ENCODE measurements at places on chromosomes 11 and 22. TPM values are rescaled to one million over a fixed set of nuclear protein-coding genes. Genes with fewer than 3 reads are reported as not detected.
A peak's percentile ranks its signal among the peaks of the same experiment; 100 is the strongest.

- no peak overlapping the region for H3K4me3 ChIP-seq
- H3K4me1 ChIP-seq, result peaks cover 22% of the 10 kb centered on the region
- H3K27me3 ChIP-seq, result peaks cover 2% of the 10 kb centered on the region
- no peaks in the 10 kb centered on the region for H3K36me3 ChIP-seq
These were observed 686 bp downstream of the USP2 start for GRCh38 chr11:119380827-119381180.

DNA sequence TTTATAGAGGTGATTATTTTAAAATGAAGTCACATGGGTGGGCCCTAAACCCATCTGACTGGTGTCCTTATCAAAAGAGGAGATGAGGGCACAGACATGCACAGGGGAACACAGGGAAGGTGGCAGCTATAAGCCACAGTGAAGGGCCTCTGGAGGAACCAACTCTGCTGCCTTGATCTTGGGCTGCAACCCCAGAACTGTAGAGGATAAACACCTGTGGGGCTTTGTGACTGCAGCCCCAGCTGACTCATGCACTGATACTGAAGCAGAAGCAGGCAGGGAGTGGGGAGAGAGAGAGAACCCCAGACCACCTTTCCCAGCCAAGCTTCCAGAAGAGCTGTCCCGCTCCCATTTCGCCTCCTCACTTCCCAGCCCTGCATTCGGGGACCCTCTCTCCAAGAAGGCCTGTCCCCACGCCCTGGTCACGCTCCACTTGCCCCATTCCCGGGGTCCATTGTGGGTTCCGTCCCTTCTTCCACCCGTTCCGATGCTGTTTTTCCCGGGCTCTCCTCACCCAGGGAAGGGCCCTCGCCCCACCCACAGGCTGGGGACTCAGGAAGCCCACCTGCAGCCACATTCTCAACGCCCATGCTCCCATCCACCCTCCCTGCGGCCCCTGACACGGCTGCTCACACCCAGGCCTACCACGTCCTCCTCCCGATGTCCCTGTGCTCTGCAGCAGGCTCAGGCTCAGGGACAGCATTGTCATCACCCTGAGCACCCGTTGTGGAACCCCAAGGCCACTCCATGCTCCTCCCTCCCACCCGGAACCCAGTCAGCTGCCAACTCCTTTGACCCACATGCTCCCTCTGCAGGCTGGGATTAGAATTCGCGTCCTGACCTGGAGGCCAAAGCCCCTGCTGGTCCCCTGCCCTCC is 90.8 kb upstream of the SHANK2 start:
- H3K4me1 ChIP-seq, result peaks cover 11% of the 10 kb centered on the region
- H3K27ac ChIP-seq, result no peak overlapping the region
- H3K27me3 ChIP-seq, result peaks cover 17% of the 10 kb centered on the region
- H3K36me3 ChIP-seq, result no peaks in the 10 kb centered on the region

DNA sequence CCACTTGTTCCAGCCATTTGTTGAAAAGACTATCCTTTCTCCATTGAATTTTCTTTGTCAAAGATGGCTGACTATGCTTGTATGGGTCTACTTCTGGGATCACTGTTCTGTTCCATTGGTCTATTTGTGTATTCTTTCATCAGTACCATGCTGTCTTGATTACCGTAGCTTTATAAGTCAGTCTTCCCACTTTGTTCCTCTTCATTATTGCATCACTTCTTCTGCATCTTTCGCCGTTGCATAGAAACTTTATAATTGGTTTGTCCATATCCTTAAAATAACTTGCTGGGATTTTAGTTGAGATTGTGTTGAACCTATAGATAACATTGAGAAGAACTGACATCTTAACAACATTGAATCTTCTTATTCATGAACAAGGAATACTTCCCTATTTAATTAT is 598.8 kb downstream of the TBC1D22A start:
- DNase-seq, result no peak
- no peaks in the 10 kb centered on the region for H3K27me3 ChIP-seq
- no peak overlapping the region for H3K27ac ChIP-seq
- H3K4me3 ChIP-seq, result no peak overlapping the region
- H3K36me3 ChIP-seq, result no peaks in the 10 kb centered on the region
- H3K4me1 ChIP-seq, result no peaks in the 10 kb centered on the region

DNA sequence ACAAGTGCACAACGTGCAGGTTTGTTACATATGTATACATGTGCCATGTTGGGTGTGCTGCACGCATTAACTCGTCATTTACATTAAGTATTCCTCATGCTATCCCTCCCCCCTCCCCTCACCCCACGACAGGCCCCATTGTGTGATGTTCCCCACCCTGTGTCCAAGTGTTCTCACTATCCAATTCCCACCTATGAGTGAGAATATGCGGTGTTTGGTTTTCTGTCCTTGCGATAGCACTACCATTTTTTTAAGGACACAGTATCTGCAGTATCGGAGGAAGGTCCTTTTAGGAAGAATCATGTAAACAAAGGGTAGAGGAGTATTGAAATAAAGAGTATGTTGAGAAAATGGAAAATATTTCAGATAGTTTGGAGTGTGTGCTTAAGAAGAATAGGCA is 25.9 kb downstream of the PDE3B start:
- no peaks in the 10 kb centered on the region for H3K27me3 ChIP-seq
- H3K4me3 ChIP-seq, result no peak overlapping the region
- peaks cover 2% of the 10 kb centered on the region for H3K36me3 ChIP-seq
- no peak overlapping the region for H3K27ac ChIP-seq

DNA sequence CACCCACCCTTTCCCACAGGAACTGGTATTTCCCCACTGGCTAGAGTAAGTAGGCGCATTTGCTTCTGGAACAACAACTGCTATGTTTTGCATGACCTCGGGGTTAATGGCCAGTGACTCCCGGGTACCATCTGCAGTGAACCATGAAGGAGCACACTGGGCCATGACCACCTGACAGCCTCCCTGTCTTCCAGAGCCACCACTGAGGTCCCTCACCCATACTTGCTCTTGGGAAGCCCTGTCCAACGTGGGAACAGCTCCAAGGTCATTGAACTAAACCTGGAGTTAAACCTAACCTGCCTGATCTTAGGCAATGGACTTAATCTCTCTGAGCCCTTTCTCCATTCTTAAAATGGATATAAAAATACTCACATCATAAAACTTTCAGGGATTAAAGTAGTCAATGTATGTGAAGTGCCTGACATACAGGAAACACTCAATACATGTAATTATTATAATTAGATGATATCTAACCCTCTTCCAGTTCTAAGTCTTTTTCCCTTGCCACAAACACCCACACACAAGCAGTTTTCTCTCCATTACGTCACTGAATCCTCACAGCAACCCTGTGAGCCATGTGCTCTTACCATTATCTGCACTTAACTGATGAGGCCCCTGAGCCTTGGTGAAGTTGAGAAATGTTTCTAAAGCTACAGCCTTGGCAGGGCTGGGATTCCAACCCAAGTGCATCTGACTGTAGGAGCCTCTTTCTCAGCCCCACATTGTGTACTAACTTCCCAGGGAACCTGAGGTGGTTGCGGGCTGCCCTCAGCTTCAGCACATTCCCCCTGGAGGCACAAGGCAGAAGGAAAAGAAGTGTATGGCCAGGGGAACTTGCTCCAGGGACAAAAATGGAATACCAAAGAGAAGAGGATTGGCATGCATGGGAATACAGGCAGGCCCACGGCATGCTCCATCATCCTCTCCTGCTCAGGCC is 74.5 kb upstream of the NCAM1 start:
- H3K4me1 ChIP-seq, result peaks cover 5% of the 10 kb centered on the region
- peaks cover 20% of the 10 kb centered on the region for H3K27me3 ChIP-seq
- H3K4me3 ChIP-seq, result no peak overlapping the region
- no peak overlapping the region for H3K27ac ChIP-seq
- DNase-seq, result no peak
- no peaks in the 10 kb centered on the region for H3K36me3 ChIP-seq

GRCh38 chr11:33774736-33775466 is 581 bp upstream of the FBXO3 start:
- peaks cover 4% of the 10 kb centered on the region for H3K36me3 ChIP-seq
- peak overlapping the region; percentile 87 for H3K4me3 ChIP-seq
- peaks cover 24% of the 10 kb centered on the region for H3K27me3 ChIP-seq
- H3K27ac ChIP-seq, result peak overlapping the region; percentile 76
- DNase-seq, result no peak

GRCh38 chr11:95547186-95547585 is 242.4 kb downstream of the FAM76B start:
- no peaks in the 10 kb centered on the region for H3K36me3 ChIP-seq
- H3K4me3 ChIP-seq, result no peak overlapping the region
- H3K27ac ChIP-seq, result no peak overlapping the region
- H3K4me1 ChIP-seq, result peaks cover 44% of the 10 kb centered on the region
- no peaks in the 10 kb centered on the region for H3K27me3 ChIP-seq

DNA sequence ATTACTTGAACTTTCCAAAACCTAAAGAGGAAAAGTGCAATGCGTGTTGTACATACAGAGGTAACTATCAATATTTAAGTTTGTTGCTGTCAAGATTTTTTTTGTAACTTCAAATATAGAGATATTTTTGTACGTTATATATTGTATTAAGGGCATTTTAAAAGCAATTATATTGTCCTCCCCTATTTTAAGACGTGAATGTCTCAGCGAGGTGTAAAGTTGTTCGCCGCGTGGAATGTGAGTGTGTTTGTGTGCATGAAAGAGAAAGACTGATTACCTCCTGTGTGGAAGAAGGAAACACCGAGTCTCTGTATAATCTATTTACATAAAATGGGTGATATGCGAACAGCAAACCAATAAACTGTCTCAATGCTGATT is 2.1 kb downstream of the ADM start:
- DNase-seq, result no peak
- H3K27ac ChIP-seq, result no peak overlapping the region
- H3K4me1 ChIP-seq, result peaks cover 29% of the 10 kb centered on the region
- H3K4me3 ChIP-seq, result peak overlapping the region; percentile 97
- H3K27me3 ChIP-seq, result peaks cover 44% of the 10 kb centered on the region

Gene RASD2
- total RNA-seq, result 0.14 TPM

Gene CSF2RB
- total RNA-seq, result 0.56 TPM

- H3K27me3 ChIP-seq, result no peaks in the 10 kb centered on the region
- H3K4me1 ChIP-seq, result peaks cover 13% of the 10 kb centered on the region
- no peak overlapping the region for H3K27ac ChIP-seq
- H3K4me3 ChIP-seq, result no peak overlapping the region
- DNase-seq, result no peak
These were observed 252.7 kb downstream of the TMEM135 start for GRCh38 chr11:87290304-87290922.

DNA sequence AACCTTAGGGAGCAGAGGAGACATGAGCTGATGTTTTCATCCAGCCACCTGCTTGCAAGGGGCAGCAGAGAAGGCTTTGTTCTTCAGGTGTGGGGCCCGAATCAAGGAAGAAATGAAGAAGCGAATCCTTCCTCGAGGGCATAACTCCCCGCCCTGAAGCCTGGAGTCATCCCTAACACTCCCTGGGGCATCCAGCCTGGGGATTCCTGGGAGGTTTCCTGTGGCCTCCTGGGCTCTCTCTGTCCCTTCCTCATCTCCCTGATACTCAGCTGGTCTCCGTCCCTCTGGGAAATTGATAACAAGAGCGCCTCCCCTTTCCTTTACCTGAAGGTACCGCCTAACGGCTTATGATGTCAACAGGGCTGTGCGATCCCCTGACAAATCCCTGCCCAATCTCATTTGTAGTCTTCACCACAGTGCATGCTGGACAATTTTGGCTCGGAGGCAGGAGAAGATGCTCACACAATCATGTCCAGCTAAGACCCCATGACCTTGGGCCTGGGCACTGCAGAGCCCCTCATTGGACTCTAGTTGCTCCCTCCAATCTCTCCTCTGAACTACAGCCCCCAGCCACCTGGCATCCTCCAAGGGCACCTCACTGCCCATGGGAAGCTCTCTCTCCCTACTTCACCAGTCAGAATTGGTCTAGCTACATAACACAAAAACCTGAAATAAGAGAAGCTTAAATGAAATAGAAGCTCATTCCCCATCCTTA is 80.6 kb upstream of the RTL6 start:
- H3K27ac ChIP-seq, result no peak overlapping the region
- DNase-seq, result no peak
- peaks cover 15% of the 10 kb centered on the region for H3K4me1 ChIP-seq
- peaks cover 99% of the 10 kb centered on the region for H3K27me3 ChIP-seq
- H3K4me3 ChIP-seq, result no peak overlapping the region

DNA sequence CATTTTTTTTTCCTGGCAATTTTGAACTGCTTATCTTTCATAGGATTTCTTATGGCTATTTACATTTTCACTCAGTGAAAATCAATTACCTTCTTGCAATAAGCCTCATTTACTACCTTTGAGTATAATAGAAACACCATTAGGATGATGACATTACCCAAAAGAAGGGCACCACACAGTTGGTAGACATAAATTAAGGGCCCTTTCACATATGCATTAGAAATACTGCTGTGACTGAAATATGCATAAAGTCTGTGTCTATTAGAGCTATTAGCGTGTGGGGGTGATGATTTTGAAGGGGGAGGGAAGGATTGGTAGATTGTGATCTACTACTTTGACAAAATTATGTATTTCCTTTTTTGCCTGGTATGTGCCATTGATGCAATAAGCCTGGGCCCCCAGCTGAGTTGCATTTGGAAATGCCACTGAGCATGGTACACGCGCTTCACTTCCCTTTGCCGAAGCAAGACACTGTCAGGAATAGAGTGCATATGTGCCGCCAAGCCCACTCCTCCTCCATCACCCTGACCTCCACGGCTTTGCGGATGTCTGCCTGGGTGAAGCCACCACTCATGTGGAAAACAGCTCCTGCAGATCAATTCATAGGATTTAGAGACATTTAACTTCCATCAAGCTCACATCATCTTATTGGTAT is 339.3 kb downstream of the DCDC1 start:
- H3K27me3 ChIP-seq, result peaks cover 8% of the 10 kb centered on the region
- DNase-seq, result no peak
- H3K27ac ChIP-seq, result no peak overlapping the region
- H3K36me3 ChIP-seq, result no peaks in the 10 kb centered on the region

GRCh38 chr11:116172851-116173250 is 599.9 kb downstream of the BUD13 start:
- H3K27me3 ChIP-seq, result peaks cover 11% of the 10 kb centered on the region
- no peak overlapping the region for H3K4me3 ChIP-seq
- H3K27ac ChIP-seq, result no peak overlapping the region
- no peaks in the 10 kb centered on the region for H3K36me3 ChIP-seq
- H3K4me1 ChIP-seq, result peaks cover 11% of the 10 kb centered on the region
- no peak for DNase-seq

- H3K27me3 ChIP-seq, result no peaks in the 10 kb centered on the region
- peak overlapping the region; percentile 45 for H3K27ac ChIP-seq
- no peak overlapping the region for H3K4me3 ChIP-seq
- H3K4me1 ChIP-seq, result peaks cover 19% of the 10 kb centered on the region
These were observed 6.1 kb downstream of the NUP50 start for GRCh38 chr22:45169591-45170466.

GRCh38 chr11:100872951-100873740 is 186.1 kb downstream of the ARHGAP42 start:
- no peaks in the 10 kb centered on the region for H3K27me3 ChIP-seq
- H3K4me1 ChIP-seq, result peaks cover 21% of the 10 kb centered on the region
- no peaks in the 10 kb centered on the region for H3K36me3 ChIP-seq
- DNase-seq, result no peak

Gene OR8G1
- total RNA-seq, result not detected

Gene LSP1
- 4.9 TPM for total RNA-seq

- no peak overlapping the region for H3K4me3 ChIP-seq
- H3K27me3 ChIP-seq, result no peaks in the 10 kb centered on the region
- H3K27ac ChIP-seq, result no peak overlapping the region
- DNase-seq, result no peak
- H3K4me1 ChIP-seq, result no peaks in the 10 kb centered on the region
- H3K36me3 ChIP-seq, result peaks cover 37% of the 10 kb centered on the region
These were observed 28.1 kb downstream of the POLD3 start for GRCh38 chr11:74620531-74620930.

Gene BARX2
- 73.5 TPM for total RNA-seq

All from mesothelial cell of epicardium (in vitro differentiated cells).